Camera-type eye (tissue), 1 donor: ENCODE measurements at places on chromosomes 5 and 9. TPM values are rescaled to one million over a fixed set of nuclear protein-coding genes. Genes with fewer than 3 reads are reported as not detected.

Gene DDX4
- total RNA-seq = not detected

Gene PLEKHG4B
- total RNA-seq = 10.1 TPM

Gene TTC23L
- 2.9 TPM for total RNA-seq

Gene SNX24
- 17.0 TPM for total RNA-seq

Gene MELK
- 9.2 TPM for total RNA-seq

Gene LECT2
- total RNA-seq = not detected

Gene PDE6A
- total RNA-seq = 0.88 TPM
